Right forelimb (tissue), 1 donor: ENCODE measurements at places on chromosomes 2 and 18.

DNA sequence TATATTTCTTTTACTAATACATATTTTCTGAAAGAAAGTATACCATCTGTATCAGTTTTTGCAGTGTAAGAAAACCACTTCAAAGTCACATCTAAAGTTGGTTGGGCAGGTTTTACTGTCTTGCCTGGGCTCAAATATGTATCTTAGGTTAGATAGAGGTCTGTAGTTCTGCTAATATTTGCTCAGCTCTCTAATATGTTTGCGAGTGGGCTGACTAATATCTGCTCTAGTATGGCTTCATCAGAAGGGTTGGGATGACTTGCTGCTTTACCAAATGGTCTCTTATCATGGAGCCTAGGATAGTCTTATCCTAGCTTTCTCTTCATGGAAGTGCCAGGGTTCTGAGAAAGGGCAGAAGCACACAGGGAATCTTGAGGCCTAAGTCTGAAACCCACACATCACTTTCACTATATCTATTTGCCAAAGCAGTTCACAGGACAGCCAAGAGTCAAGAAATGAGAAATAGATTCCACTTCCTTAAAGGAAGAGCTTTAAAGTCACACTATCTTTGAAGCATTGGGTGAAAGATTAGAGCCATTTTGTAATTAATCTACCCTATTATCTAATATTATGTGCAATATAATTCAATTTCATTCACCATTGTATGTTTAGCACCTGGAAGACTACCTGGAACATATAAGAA, 610.0 kb downstream of the KCNJ3 start:
- no peak for DNase-seq

GRCh38 chr2:127080938-127081755, 25.8 kb downstream of the BIN1 start:
- DNase-seq = no peak

DNA sequence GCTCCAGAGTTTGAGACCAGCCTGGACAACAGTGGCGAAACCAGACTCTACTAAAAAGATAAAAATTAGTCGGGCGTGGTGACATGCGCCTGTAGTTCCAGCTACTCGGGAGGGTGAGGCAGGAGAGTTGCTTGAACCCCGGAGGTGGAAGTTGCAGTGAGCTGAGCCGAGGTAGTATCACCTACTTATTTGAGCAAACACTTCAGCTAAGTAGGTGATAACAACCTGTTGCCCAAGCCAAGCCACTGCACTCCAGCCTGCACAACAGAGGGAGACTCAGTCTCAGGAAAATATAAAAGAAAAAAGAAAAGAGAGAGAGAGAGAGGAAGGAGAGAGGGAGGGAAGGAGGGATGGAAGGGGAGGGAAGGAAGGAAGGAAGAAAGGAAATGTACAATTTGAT, 21.3 kb downstream of the FER1L5 start:
- no peak for DNase-seq

- DNase-seq = no peak
Measured at GRCh38 chr2:64595397-64596176, 58.1 kb downstream of the SERTAD2 start.

- DNase-seq = no peak
Measured at GRCh38 chr2:9699139-9700108, 68.6 kb upstream of the YWHAQ start.

DNA sequence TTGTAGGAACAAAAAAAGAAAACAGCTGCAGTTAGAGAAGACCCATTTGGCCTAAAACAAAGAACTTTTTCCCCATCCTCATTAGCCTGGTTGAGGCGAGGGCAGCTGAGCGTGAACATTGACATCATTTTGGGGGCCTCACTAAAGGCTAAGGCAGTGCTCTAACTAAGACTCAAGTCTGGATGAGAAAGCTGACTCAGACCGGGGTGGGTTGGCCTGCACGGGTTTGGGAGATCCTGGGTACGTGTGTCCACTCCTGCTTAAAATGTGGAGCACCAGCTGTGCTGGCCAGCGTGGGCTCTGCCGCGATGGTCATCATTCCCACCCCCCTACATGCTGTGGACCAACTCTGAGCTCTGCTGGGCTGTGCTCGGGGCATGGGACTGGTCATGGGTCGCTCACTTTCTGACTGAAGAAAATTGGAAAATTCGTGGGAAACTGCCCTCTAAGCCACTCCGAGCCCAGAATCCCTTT, 86.0 kb upstream of the TMEM247 start:
- DNase-seq = no peak

- DNase-seq = no peak
Measured at GRCh38 chr2:37847792-37848191, 77.3 kb upstream of the RMDN2 start.

DNA sequence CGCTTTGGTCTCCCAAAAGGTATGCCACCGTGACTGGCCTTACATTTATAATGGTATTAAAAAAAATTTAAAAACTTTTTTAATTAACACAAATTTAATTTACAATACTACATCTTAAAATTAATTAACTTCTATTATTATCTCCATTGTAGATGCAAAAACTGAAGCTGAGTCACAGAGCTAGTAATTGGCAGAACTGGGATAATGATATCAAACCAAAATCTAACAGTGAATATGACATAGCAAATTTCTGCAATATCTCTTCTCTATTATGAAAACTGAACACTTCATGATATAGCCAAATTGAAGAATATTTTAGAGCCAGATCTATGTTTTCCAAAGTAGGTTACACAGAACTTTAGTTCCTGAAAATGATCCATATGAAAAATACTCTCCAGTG, 66.4 kb upstream of the CHAC2 start:
- DNase-seq = no peak

DNA sequence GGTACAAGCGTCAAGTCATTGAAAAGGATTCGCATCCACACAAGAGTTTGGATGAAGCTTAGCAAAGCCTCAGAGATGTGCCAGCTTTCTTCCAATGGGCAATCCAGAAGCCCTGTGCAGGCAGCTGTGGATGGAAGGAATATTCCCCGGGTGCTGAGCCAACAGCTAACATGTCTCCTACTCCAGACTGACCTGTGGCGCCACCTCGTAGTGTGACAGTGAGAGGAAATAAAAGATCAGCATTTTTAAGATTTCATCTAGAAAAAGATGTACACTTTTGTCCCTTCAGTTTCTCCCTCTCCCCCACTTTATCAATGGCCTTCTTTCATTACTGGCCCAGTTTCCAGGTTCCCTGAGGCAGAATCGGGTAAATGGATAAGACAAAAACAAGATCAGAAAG, 48.9 kb upstream of the SPATS2L start:
- no peak for DNase-seq

- DNase-seq = no peak
Measured at GRCh38 chr18:57863706-57864105, 60.6 kb upstream of the ATP8B1 start.

DNA sequence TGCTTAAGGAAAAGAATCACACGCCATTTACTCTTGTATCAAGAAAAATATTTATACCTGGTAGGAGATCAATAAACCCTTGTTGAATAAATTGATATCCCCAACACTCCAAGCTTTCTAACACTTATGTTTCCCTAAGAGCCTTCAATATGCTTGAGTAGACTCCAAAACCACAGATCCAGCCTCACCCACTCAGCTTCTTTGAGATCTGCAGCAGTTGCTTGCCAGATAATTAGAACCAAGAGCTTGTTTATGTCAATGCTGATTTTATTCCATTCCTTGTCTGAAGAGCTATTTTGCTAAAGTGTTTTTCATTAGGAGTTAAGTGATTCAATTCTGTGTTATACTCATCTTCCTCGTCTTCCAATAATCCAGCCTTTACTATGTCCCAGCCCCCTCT, 26.3 kb upstream of the CRIM1 start:
- no peak for DNase-seq

DNA sequence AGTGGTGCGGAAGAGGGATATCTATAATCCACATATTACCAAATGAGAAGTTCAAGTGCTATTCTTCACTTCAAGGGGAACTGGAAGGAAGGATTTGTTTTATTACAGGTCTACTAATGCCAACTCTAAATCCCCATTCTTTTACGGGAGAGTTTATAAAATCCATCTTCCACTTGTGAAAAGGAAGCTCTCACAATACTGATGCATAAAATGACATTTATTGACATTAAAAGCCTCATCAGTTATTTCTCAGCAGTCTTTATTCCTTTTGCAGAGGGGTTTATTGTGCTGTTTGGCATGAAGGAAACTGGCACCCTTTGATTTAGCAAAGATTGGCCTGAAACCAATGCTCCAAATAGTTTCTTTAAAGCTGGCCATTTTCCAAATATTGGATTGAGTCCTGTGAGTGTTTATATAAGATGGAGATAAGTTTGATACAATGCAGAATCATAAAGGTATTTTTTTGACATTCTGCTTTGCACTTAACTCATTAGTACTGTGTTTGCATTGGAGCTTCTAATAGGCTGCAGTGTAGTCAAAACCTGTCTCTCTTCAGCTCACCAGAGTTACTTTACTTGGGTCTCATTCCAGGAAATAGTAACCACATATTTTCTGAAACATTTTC, 26.6 kb downstream of the LRP1B start:
- DNase-seq = no peak

DNA sequence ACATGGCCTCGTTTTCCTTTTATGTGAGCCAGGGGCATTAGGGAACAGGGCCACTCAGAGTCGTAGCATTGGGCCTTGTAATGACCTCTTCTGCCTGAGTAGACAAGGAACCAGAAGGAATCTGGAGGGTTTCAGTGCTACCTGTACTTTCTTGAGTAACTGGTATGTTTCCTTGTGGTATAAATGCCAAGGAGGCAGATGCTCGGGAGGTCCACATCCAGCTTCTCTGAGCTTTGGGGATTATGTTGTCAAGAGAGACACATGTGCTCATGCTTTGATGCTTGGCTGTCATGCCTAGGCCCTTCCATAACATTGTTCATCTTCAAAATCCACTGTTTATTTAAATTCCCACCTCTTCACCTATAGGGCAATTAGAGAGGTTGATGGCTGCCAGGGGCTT, 26.3 kb downstream of the FOSL2 start:
- DNase-seq = no peak

- peak; percentile 79 for DNase-seq
Measured at GRCh38 chr2:237156031-237156856, 70.6 kb downstream of the COPS8 start.

DNA sequence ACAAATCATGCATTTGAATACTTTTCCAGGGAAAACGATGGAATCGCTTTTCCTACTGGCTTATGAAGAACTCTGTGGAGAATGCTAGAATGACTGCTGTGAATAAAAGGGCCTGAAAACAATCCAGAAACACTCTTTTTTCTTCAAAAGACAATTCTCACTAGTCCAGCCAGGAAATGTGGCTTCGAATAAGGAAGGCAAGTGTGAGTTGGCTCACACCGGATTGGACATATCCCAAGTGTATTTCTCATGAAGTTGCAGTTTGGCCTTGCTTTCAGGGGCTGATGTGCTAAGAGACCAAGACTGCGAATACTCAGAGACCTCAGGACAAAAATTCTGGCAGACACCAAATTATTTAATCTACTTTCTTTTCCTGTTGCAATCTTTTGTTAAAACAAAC, 54.1 kb downstream of the FIGN start:
- DNase-seq = no peak

GRCh38 chr18:6465281-6465680, 50.6 kb upstream of the L3MBTL4 start:
- no peak for DNase-seq

DNA sequence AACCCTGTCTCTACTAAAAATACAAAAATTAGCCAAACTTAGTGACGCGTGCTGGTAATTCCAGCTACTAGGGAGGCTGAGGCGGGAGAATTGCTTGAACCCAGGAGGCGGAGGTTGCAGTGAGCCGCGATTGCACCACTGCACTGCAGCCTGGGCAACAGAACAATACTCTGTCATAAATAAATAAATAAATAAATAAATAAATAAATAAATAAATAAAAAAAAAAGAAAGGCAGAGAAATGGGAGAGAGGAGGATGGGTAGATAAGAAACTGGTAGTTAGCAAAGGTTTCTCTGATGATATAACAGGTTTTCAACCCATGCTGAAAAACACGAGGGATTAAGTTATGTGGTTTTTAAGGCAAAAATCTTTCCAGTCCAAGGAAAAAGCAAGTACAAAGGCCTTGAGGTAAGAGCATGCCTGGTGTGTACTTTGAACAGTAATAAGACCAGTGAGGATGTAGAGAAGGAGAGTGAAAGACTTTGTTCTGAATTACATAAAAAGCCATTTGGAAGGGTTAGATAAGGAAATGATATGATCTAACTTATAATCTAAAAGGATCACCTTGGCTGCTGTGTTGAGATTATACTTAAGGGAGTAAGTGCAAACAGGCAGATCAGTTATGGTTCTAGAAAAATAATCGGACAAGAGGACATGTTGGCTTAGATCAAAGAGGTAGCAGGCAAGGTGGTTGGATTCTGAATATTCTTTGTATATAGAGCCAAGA, 159.3 kb downstream of the PTH2R start:
- no peak for DNase-seq

- DNase-seq = no peak
Measured at GRCh38 chr2:148253685-148254084, 232.8 kb downstream of the MBD5 start.

- DNase-seq = no peak
Measured at GRCh38 chr2:44969936-44970335, 28.4 kb downstream of the SIX3 start.

- no peak for DNase-seq
Measured at GRCh38 chr18:74528478-74528877, 5.8 kb upstream of the CNDP1 start.

DNA sequence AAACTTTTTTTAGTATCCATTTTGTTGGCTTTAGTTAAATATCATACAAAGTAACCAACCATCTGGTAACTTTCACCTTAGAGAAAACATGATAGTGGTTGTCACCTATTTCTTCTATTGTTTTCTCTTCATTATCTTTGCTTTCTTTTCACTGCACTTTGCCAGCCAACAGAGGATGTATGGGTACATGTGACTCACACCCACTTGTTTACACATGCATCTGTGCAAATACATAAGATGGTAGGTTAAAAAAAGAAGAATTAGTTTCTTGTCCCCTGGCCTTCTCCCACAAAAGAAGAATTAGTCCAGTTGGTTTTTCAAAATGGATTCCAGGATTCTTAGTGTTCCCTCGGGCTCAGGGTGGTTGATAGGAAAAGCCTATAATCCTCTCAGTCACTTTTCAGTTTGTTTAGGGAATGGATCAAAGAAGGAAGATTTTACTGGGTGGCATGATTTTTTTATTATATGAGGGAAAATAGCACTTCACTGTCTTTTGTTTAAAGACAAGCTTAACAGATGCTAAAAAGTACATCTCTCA, 46.6 kb downstream of the CDK15 start:
- no peak for DNase-seq

- DNase-seq = peak; percentile 79
Measured at GRCh38 chr2:229273723-229274338, 2.7 kb upstream of the PID1 start.

GRCh38 chr2:39942950-39943349, 163.9 kb upstream of the THUMPD2 start:
- DNase-seq = no peak
